Stimulated activated CD8-positive, alpha-beta memory T cell treated with anti-CD3 and anti-CD28 coated beads, Interleukin-4, amount 100 ng/mL, for 24 hours (primary cell): ENCODE measurements at places on chromosomes 6 and 20.

DNA sequence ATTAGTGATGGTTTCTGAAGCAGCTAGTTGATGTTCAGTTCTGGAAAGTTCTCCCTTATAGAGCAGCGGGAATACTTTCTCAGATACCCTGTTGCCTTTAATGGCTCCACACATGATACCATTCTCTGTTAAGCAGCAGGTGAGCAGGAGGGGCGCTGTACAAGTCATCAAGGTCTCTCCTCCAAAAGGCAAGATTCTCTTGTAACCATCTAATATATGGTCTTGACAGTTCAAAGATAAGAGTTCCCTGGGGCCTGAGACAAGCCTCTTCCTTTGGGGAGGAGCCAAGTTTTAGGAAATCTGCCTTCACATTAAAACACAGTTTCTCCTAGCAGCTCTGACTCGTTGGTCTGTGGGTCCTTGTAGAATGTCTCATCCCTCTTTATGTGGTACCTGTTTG is 258.2 kb downstream of the QKI start:
- no peak for DNase-seq

- no peak for DNase-seq
Measured at GRCh38 chr6:11278207-11278559, 45.7 kb upstream of the NEDD9 start.

DNA sequence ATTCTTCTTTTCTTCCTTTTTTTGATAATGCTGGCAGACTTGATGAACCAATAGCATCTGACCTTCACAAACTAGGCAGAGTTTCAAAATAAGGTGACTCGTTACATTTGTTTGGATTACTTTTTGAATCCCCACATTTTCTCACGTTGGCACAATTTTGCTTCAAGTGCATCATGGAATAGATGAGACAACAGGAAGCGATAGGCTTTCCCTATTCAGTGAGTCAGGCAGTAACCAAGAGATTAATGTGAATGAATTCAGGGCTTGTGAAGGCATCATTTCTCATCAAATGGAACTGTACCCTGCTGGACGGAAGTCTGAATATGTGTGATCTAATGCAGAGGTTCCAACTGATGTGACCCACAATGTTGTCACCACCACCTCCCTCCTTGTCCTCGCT is 10.7 kb downstream of the RFPL4B start:
- no peak for DNase-seq

DNA sequence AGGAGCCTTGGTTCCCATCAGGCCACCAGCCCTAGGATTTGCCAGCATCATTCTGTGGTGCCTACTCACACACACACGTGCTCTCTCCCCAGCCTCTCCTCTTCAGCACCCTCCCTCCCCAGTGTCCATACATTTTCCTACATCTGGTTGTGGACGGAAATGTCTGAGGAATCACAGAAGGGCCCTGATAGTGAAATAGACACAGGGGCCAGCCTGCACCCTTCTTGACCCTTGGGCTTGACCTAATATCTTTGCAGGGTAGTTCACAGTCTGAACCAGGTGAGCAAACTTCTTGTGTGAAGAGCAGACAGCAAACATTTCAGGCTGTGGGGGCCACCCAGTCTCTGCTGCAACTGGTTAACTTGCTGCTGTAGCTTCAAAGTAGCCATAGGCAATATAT is 108.5 kb upstream of the NXT1 start:
- no peak for DNase-seq

- DNase-seq = no peak
Measured at GRCh38 chr6:107690643-107691061, 133.5 kb downstream of the SCML4 start.

- DNase-seq = no peak
Measured at GRCh38 chr6:13469693-13470092, 17.7 kb downstream of the GFOD1 start.

GRCh38 chr6:6869094-6869493 is 238.7 kb upstream of the RREB1 start:
- no peak for DNase-seq

- DNase-seq = no peak
Measured at GRCh38 chr6:17663226-17663625, 43.5 kb downstream of the NUP153 start.

DNA sequence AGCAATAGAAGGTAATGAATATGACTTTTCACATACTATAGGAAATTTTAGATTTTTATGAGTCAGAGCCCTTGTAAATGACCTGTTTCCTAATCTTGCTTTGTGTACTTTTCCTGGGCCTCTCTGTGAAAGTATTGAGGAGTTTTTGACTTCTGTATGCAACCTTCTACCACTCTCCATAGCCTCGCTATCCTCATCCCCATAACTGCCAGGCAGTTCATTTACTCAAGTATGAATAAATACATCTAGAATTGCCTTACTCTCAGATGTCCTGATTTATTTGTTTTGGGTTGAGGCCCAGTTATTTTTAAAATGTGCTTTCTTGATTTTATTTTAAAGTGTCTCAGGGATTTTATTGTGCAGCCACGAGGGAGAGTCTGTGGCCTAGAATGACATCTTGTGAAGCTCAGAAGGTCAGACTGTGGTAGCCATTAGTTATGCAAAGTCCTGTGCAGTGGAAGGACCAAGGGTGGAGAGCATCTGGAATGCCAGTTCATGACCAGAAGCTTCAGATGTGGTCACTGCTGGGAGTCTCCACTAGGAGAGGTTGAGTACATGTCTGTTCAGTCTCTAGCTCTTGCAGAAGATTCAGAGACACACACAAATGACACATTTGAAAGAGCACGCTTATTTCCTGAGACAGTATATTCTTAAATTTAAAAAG is 346.2 kb upstream of the IMPG1 start:
- no peak for DNase-seq

DNA sequence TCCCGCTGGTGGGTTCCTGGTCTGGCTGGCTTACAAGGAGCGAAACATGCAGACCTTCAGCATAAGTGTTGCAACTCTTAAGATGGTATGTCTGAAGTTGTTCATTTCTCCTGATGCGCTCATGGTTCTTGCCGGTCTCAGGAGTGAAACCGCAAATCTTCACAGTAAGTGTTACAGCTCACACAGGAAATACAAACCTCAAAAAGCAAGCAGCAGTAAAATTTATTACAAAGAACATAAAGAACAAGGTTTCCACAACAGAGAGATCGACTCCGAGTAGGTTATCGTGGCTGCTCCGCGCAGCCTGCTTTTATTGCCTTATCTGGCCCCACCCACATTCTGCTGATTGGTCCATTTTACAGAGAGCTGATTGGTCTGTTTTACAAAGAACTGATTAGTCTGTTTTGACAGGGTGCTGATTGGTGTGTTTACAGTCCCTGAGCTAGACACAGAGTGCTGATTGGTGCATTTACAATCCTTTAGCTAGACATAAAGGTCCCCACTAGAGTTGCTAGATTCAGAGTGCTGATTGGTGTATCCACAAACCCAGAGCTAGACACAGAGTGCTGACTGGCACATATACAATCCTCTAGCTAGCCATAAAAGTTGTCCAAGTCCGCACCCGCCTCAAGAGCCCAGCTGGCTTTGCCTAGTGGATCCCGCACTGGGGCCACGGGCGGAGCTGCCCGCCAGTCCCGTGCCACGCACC is 39.2 kb downstream of the TRIM27 start:
- DNase-seq = no peak

DNA sequence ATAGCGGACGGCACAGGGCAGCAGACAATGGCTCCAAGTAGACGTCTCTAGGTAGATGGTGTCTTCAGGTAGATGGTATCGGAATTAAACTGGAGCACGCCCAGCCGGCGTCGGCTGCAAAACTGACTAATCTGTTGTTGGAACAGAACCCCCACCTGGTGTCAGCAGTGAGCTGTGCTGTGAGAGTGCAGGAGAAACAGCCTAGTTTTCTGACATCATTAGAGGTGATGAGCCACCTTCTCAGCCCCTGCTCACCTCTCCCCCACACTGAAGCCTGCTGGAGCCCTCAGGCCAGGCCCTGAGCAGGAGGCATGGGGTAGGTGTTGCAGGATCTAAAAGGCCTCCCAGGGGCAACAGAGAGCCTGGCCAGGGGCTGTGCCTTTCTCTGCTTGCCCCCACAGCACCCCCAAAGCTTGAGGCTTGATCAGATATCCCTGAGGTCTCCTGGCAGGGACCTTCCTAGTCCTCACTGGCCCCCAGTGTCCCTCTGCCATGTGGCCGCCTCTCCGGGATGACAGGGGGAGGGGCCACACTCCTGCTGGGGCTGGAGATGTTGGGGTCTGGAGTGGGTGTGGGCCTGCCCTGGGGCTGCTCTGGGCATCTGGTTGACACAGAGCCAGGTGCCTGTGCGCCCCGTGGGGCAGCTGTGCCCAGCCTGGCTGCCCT is 6.9 kb upstream of the HELZ2 start:
- DNase-seq = peak; percentile 38

- DNase-seq = no peak
Measured at GRCh38 chr20:61898405-61898804, 167.3 kb downstream of the TAF4 start.

GRCh38 chr6:62940848-62941247 is 270.4 kb upstream of the FKBP1C start:
- DNase-seq = no peak
